ENCODE measurements at places on chromosomes 16 and 17. TPM values are rescaled to one million over a fixed set of nuclear protein-coding genes. Genes with fewer than 3 reads are reported as not detected.

DNA sequence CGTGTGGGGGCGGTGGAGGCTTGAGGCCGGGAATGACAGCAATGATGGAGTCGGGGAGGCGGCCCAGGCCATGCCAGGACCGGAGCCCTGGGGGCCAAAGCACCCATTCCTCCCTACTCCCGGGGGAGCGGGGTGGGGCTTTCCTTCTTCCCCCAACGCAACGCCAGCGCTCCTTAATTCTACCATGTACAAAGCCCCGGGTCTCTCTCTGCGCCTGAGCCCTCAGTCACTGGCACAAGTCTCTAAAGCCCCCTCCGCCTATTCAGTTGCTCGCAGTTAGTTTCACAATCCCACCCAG is 245 bp upstream of the RNF227 start:
- no peak for DNase-seq

The TAC4 gene
- not detected for total RNA-seq

- no peak for DNase-seq
Measured at GRCh38 chr17:66522591-66523272, 220.3 kb downstream of the PRKCA start.

DNA sequence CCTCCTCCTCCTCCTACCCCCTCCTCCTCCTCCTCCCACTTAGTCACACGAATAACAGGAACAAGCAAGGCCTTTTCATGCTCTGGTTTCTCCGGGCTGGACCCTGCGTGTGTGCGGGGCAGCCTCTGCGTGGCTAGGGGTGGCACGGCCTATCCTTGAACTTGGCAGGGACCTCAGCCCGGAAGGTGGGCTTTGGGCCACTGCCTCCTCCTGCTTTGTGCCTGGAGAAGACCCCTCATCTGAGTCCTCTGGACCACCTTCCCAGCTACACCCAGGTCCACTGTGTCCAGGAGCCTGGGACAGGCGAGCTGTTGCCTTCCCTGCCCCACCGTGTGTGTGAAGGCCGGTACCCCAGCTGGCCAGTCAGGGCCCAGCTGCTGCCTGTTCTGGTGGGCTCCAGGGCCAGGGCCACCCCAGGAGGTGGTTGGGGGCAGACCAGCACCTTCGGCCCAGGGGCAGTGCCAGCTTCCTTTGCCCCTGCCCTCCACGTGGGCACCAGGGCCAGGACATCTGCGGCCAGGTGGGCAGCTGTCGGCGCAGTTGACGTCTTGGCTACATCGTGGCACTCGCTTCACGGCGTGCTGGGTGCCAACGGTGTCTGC is 35.4 kb downstream of the GINS2 start:
- DNase-seq, result no peak
